Aorta (tissue), 5 donors: ENCODE measurements at places on chromosomes 3 and 15. TPM values are rescaled to one million over a fixed set of nuclear protein-coding genes. Genes with fewer than 3 reads are reported as not detected.

The MYH15 gene
- 0.15 TPM for total RNA-seq

The MYL3 gene
- 3.0 TPM for total RNA-seq

The SAXO2 gene
- total RNA-seq, result 5.1 TPM

GRCh38 chr3:8816106-8816505 lies 46.7 kb upstream of the OXTR start:
- no peak for DNase-seq

DNA sequence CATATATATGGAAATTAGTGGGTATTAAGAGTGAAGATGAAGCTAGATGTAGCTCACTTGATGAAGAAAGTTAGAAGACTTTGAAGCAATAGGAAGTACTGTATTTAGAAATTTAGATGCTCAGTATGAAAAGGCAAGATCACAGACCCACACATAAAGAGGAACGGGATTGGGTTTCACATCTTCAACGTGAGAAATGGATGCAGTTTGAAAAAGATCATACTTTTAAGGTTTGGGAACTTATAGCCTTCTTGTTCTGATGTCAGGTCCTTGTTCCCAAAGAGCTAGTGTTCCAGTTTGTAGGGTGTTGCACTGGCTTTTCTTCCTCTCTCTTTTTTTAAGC lies 16.7 kb downstream of the AP3S2 start:
- no peak for DNase-seq

DNA sequence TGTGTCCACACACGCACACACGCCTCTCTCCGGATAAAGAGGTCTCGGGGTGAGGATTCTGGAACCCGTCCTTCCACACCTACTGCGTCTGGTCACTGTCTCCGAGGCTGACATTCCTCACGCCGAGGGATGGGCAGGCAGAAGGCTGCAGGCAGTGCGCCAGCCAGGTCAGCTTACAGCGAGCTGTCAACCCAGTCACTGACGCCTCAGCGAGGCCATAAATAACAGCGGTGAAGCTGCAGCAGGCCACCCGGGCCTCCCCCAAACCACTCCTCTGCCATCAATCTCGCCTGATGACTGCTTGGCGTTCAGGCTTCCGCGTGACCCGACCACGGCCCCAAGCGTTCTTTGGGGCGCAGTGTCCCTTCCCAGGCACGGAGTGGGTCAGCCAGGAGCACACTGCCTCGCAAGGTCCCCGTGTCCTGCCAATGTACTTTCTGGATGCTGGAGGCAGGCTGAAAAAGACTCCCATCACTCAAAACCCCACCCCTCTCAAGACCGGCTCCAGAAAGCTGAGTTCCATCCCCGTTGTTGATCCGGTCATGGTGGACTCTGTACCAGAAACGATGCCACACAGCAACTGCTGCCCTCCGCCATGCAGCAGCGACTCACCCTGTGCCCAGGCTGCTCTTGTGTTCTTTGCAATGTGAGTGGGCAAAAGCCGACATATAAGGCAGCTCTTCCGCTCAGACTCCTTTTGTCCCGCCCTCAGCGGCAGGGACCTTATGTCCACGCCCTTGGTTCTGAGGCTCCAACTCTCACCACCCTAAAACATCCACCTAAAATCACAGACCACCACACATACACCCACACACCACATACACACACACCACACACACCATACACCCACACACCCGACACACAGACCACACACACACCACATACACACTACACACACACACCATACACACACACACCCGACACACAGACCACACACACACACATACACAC lies 27.1 kb downstream of the CPN2 start:
- DNase-seq, result no peak

GRCh38 chr15:94322141-94322540 lies 90.8 kb downstream of the MCTP2 start:
- DNase-seq, result no peak

GRCh38 chr3:128193168-128193567 lies 39.9 kb downstream of the EEFSEC start:
- DNase-seq, result no peak

- DNase-seq, result no peak
Observed at GRCh38 chr15:31262901-31263671, 63.5 kb upstream of the KLF13 start.

GRCh38 chr3:66625505-66626216 lies 124.8 kb upstream of the LRIG1 start:
- no peak for DNase-seq

DNA sequence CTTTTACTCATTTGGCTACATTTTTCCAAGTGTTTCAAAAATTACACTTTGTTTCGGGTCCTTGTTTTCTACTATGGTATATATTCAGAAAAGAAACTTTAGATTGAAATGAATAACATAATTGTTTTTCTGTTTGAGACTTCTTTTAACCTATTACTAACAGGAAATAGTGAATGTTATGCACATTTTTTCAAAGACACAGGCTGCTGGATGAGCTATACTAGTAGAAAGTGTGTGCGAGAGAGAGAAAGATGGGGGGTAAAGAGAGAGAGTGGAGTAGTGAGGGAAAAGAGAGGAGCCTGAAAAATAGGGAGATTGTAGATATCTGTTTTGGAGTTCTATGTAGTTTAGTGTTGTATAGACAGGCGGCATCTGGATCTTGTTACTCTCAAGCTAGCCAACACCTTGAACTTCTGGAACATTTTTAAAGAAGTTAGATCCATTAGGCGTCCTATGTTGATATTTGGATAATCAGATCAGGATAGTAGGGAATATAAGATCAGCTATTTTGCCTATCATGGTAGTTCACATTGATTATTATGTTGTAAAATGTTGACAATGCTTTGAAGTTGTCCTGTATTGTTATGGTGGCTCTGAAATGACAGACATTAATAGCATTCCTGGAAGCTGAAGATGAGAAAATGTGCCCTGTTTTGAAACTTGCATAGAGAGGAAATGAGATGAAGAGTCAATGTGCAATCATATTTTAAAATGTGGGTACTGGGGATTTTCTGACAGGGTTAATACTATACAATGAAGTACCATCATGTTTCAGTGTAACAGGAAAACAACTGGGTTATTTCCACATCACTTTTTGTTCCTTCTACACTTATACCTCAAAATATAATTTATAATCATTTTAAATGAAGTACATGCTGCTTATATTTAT lies 2.6 kb downstream of the RBMS3 start:
- DNase-seq, result no peak

GRCh38 chr3:17752876-17753631 lies 10.6 kb upstream of the TBC1D5 start:
- no peak for DNase-seq

DNA sequence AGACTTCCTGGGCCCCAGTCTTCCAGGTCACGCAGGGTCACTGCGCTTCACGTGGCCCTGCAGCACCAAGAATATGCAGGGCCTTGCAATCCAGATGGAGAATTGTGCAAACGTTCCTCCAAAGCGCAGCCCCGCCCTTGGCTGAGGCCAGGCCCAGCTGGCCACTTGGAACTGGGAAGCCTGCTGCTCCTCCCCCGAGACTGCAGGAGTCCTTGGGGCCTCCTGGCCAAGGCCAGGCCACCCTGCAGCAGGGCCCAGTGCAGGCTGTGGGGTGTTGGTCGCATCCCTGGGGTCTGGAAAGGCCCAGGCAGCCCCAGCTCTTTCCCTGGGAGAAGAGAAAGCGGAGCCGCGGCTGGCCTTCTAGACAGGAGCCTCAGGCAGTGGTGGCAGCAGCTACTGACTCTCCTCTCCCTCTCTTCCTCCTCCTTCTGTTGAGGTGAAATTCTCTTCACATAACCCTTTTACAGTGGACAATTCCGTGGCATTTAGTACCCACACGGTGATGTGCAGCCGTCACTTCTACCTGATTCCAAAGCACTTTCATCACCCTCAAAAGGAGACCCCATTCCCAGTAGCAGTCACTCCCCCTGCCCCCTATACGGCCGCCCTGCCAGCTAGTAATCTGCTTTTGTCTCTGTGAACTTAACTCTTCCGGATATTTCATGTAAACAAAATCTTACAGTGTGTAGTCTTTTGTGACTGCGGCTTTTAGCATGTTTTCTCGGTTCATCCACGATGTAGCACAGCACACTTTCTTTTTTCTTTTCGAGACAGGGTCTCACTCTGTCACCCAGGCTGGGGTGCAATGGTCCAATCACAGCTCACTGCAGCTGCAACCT lies 103.9 kb downstream of the TMEM266 start:
- DNase-seq, result peak; percentile 76

GRCh38 chr3:146396792-146397191 lies 72.6 kb downstream of the PLSCR2 start:
- no peak for DNase-seq
